PC-9 (cell line): ENCODE measurements at places on chromosomes 7 and 10. TPM values are rescaled to one million over a fixed set of nuclear protein-coding genes. Genes with fewer than 3 reads are reported as not detected.

Gene GBX1
- total RNA-seq, result not detected in 2 replicates

DNA sequence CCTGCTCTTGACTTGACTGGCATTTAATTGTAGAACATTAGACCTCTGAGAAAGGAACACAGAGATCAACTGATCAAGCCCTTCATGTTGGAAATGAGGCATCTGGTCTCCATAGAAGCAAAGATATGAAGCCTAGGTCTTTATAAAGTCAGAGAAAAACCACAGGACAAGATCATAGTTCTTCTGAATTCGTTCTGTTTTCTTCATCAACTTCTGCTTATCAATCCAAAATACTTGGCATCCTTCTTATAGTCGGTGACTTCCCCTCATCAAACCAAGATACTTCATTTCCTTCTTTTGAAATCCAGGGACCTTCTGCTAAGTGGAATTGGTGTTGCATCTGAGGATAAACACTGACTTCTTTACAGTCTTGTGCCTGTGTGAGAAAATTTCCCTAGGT, 77.1 kb upstream of the PRKCQ start:
- H3K4me3 ChIP-seq, result no peak overlapping the region
- H3K36me3 ChIP-seq, result no peaks in the 10 kb centered on the region
- peaks cover 14% of the 10 kb centered on the region; the same call in 1 of the 2 replicates for H3K27me3 ChIP-seq
- no peak for DNase-seq

GRCh38 chr7:150962553-150963399, 15.3 kb downstream of the KCNH2 start:
- peaks cover 45% of the 10 kb centered on the region for H3K27me3 ChIP-seq
- H3K4me1 ChIP-seq, result no peaks in the 10 kb centered on the region
- no peaks in the 10 kb centered on the region for H3K36me3 ChIP-seq
- DNase-seq, result no peak

Gene LRIT2
- total RNA-seq, result not detected in 2 replicates

Gene CTBP2
- total RNA-seq, result 60.5 and 64.4 TPM in 2 replicates

GRCh38 chr10:15436696-15437095, 65.6 kb upstream of the FAM171A1 start:
- peaks cover 16% of the 10 kb centered on the region for H3K27me3 ChIP-seq
- no peak for DNase-seq
- H3K27ac ChIP-seq, result no peak overlapping the region
- no peak overlapping the region for H3K4me3 ChIP-seq

DNA sequence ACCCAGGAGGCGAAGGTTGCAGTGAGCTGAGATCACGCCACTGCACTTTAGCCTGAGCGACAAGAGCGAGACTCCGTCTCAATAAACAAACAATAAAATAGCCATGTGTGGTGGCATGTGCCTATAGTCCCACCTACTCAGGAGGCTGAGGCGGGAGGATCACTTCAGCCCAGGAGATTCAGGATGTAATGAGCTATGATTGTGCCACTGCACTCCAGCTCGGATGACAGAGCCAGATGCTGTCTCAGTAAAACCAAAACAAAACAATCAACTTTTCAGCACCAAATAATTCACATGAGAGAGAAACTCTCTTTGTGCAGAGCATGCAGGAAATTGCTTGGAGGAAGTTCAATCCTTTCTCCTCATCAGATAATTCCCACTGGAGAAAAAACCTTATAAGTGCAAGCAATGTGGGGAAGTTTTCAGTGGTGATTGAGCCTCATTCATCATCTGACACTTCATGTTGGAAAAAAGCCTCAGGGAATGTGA, 13.4 kb upstream of the FIS1 start:
- no peak for DNase-seq
- H3K27ac ChIP-seq, result no peak overlapping the region

Gene SPOCK2
- total RNA-seq, result 4.2 and 5.3 TPM in 2 replicates

DNA sequence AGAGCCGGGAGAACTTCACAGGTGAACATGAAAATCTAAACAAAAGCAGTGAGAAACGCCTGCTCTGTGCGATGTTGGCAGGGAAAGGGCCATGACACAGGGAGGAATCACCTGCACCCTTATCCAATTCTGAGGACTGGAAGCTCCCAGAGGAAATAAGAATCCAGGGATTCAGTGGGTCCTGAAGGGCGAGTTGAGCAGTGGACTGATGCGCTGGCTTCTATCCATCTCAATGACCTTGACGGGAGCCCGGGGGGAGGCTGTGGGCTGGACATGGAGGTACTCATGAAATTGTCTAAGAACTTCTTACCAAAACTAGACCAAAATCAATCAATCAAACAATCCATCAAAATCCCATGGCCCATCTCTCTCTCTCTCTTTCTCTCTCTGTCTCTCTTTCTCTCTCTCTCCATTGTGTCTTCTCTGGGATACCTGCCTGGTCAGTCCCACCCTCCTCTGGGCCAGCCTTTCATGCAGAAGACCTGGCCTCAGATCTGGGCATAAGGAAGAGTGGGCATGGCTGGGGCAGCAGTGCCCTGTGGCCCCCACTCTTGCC, 7.2 kb downstream of the CPXM2 start:
- no peak for DNase-seq
- H3K4me3 ChIP-seq, result no peak overlapping the region
- peaks cover 27% of the 10 kb centered on the region for H3K27me3 ChIP-seq
- H3K4me1 ChIP-seq, result no peaks in the 10 kb centered on the region

DNA sequence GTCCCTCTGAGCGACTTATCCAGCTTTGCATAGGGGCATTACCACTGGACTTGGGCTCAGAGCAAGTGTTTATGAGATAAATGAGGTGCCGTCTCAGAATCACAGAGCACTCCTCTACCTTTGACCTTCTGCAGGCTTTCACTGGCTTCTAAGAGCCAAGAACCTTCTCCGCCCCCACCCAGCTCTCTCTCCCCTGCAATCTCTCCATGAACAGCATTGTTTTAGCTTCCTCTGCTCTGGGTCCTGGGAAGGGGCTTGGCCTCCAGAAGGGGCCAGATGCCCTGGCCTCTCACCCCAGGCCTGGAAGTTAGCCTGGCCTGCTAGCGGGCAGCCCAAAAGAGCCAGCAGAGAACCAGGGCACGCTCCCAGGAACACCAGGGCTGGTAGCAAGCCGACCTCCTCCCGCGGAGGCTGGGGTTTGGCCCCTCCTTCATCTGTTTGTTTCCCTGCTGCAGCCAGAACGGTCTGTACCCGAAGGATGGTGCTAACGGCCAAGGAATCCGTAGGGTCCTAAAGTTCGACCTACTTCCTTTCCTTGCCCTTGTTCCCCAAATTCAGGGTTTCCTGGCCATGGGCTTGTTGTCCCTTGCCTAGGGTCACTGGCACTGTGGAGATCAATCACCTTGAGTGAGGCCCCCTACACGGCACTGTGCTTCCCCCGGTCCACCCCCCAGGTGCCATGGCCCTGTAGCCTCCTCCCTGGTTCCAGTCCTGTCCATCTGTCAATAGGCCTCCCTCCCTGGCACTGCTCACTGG, 18.7 kb upstream of the DDIT4 start:
- H3K36me3 ChIP-seq, result no peaks in the 10 kb centered on the region
- no peaks in the 10 kb centered on the region for H3K27me3 ChIP-seq
- H3K4me3 ChIP-seq, result no peak overlapping the region
- DNase-seq, result peak; percentile 59
- H3K27ac ChIP-seq, result no peak overlapping the region

Gene CXCL12
- not detected in 2 replicates for total RNA-seq

- no peak for DNase-seq
- H3K4me1 ChIP-seq, result no peaks in the 10 kb centered on the region
- H3K27ac ChIP-seq, result no peak overlapping the region
- no peaks in the 10 kb centered on the region for H3K27me3 ChIP-seq
These were observed 6.1 kb upstream of the PILRA start for GRCh38 chr7:100367251-100367620.

Gene CPA2
- not detected in 2 replicates for total RNA-seq

Gene CPN1
- total RNA-seq, result not detected in 2 replicates

DNA sequence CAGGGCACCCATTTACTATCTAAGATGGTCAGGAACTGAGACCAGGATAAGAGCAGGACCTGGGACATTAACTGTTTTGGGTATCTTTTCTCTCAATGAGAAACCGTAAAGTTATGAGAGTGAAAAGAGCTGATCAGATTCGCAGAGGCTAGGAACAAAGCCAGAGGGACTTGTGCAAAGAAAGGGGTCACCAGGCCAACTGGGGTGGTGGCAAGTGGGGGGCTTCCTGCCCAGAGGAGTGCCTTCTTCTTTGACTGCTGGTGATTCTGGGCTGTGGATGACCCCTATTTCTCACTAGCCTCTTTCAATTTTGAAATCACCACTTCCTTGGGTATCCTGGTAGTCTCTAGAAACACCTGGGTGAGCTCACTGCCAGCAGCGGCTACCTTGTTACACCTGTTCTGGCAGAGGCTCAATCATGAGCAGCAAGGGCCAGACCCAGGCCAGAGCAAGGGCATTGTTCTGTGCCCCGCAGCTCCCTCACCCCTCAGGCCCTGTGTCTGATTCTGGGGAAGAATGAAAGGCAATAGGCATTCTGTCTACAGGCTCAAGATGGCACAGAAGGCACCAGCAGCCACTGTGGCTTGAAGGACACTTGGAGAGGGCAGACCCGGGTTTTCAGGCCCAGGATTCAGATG, 999 bp downstream of the SFTPD start:
- peaks cover 27% of the 10 kb centered on the region for H3K4me1 ChIP-seq
- H3K4me3 ChIP-seq, result no peak overlapping the region
- H3K27ac ChIP-seq, result no peak overlapping the region
- peaks cover 21% of the 10 kb centered on the region; the same call in 1 of the 2 replicates for H3K27me3 ChIP-seq
- no peaks in the 10 kb centered on the region for H3K36me3 ChIP-seq

DNA sequence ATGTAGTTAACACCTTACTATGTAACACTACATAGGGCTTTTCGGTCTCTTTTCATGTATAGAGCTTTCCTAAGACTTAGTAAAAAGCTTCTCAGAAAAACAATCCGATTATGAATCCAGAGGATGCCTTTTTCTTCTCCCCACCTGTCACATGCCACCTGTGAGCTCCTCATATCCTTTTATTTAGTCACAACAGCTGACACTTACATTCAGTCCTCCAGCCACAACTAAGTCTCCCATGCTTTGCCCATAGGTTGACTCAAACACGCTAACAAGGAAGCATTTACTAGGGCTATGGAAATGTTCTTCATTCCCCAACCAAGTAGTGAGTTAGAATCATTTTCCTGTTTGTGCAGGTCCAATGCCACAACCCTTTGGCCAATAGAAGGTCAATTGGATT, 7.9 kb downstream of the ENO4 start:
- no peak overlapping the region for H3K4me3 ChIP-seq
- H3K27ac ChIP-seq, result no peak overlapping the region
- peaks cover 5% of the 10 kb centered on the region for H3K4me1 ChIP-seq
- H3K36me3 ChIP-seq, result no peaks in the 10 kb centered on the region

Gene C10orf143
- total RNA-seq, result 2.8 and 3.5 TPM in 2 replicates

DNA sequence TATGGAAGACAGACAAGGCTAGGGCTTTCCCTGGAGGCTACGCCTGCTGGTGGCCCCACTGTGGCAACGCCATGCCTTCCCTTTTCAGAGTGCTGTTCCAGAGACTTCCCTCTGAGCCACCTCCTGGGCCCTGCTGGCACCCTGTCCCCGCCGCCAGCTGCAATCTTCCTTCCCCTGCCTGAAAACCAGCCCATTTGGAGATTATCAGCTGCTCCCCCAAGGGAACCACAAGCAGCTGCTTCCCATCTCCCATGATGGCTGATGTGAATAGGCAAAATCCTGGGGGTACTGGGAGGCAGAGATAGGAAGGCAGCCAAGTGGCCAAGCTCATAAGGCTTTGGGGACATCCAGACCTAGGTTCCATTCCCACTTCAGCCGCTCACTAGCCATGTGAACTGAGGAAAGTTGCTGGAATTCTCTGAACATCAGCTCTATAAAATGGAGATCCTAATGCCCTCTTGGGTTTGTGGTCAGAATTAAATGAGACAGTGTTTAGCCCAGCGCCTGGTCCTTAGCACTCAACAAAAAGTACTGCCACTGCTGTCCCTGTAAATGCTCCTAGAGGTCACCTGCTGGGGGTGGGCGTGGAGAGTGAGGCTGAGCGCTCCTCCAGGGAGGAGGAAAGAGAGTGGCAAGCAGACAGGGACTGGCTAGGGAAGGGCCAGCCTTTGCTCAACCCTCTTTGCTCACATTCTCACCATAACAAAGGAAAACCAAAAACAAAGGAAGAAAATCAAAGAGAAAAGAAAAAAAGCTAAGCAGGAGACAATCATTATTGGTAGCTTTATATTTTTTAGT, 5.9 kb downstream of the TSPAN33 start:
- H3K27ac ChIP-seq, result no peak overlapping the region
- H3K4me3 ChIP-seq, result no peak overlapping the region
- peaks cover 24% of the 10 kb centered on the region; the same call in 1 of the 2 replicates for H3K27me3 ChIP-seq
- no peak for DNase-seq
- H3K4me1 ChIP-seq, result no peaks in the 10 kb centered on the region
- H3K36me3 ChIP-seq, result no peaks in the 10 kb centered on the region

DNA sequence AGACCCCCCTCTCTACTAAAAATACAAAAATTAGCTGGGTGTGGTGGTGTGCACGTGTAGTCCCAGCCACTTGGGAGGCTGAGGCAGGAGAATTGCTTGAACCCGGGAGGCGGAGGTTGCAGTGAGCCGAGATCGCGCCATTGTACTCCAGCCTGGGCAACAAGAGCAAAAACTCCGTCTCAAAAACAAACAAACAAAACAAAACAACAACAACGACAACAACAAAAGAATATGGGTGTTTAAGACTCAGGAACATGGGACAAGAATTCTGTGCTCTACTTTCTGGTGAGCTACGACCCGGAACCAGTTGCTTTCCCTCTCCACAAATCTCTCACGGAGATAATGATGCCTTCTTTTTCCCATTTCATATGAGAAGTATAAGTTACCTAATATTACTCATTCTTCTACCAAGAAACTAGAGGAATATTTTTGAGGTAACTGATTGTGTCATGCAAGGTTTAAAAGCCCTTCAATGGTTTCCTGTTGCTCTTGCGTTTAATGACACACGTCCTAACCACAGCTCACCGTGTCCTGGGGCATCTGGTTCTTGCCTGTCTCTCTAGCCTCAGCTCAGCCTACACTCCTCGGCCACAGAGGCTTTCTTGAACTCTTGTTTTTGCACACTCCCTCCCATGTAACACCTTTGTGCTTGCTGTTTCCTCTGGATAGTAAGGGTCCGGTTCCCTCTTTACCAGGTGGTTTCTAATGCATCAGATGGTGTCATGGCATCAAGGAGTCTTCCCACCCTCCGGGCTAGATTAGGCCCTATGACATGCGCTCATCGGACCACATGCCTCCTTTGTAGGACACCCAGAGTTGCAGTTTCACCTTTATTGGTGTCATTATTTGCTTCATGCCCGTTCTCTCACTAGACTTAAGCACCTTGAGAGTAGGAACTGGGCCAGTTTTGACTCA, 67.5 kb downstream of the PFKFB3 start:
- DNase-seq, result no peak
- H3K27ac ChIP-seq, result no peak overlapping the region
- no peaks in the 10 kb centered on the region for H3K36me3 ChIP-seq
- no peak overlapping the region for H3K4me3 ChIP-seq
- H3K27me3 ChIP-seq, result no peaks in the 10 kb centered on the region

GRCh38 chr10:69663369-69663947, 33.4 kb downstream of the FAM241B start:
- DNase-seq, result no peak
- no peaks in the 10 kb centered on the region for H3K36me3 ChIP-seq
- H3K4me3 ChIP-seq, result no peak overlapping the region
- H3K27me3 ChIP-seq, result peaks cover 100% of the 10 kb centered on the region
- no peak overlapping the region for H3K27ac ChIP-seq

- H3K27ac ChIP-seq, result no peak overlapping the region
- no peak for DNase-seq
- no peak overlapping the region for H3K4me3 ChIP-seq
- H3K36me3 ChIP-seq, result no peaks in the 10 kb centered on the region
These were observed 17.7 kb upstream of the MINDY3 start for GRCh38 chr10:15877836-15878576.

- no peak for DNase-seq
- no peak overlapping the region for H3K4me3 ChIP-seq
- no peaks in the 10 kb centered on the region for H3K36me3 ChIP-seq
These were observed 136.3 kb downstream of the KCNMA1 start for GRCh38 chr10:77501152-77501845.
